ENCODE measurements at places on chromosomes 4 and X. TPM values are rescaled to one million over a fixed set of nuclear protein-coding genes. Genes with fewer than 3 reads are reported as not detected.

DNA sequence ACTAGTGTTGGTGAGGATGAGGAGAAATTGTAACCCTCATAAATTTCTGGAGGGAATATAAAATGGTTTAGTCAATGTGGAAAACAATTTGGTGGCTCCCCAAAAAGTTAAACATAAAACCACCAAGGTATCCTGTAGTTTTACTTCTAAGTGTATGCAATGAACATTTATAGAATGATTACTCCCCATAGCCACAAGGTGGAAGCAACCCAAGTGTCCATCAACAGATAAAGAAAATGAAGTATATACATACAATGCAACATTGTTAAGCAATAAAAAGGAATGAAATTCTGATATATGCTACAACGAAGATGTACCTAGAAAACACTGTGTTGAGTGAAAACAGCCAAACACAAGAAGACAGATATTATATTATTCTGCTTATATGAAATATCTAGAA, 569.1 kb upstream of the GRID2 start:
- DNase-seq: no peak

GRCh38 chr4:106801386-106801785, 234.7 kb downstream of the DKK2 start:
- no peak for DNase-seq

Gene GAGE12J
- not detected for total RNA-seq

DNA sequence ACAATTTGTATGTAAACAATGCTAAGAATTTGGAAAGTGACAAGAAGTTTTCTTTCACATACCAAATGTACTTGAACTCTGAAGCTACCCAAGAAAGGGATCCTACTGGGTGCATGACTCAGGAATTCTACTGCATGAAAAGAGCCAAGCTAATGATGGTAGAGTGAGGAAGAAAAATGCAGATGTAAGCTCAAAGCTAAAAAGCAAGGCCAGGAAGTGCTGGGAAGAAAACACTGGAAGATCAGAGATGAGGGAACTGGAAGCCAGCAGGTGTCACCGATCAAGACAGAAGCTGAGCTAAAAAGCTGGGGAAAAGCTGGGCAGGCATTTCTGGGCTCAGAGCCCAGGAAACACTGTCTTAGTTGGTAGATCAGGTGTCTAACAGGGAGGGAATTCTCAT, 449.1 kb downstream of the NKX6-1 start:
- DNase-seq: no peak

- DNase-seq: no peak
These were observed 50.8 kb downstream of the GRIA2 start for GRCh38 chr4:157271166-157271869.

- no peak for DNase-seq
These were observed 256.8 kb upstream of the VCX start for GRCh38 chrX:7586126-7586525.

DNA sequence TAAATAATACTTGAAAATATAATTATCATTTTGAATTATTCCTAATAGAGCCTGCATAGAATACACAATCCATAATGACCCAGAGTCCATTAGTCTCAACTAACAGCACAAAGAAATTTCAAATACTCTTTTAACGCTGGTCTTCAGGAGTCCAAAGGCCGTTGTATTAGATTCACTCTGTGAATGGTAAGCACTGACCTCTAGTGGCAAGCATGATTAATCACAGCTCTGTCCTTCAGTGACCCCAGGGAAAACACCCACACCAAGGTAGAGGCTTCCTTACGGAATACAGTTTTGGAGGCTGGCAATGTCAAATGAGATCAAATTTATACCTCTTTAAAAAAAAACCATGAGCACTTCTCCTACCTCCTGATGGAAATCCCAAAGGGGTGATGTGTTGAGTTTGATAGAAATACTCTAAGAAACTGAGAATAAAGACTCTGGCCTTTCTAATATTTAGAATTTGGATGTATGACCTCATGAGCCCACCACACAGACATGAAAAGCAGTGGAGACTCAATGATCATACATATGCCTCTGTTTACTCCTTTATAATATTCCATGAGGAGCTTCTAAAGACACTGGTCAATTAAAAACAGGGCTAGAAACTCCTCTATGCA, 147.2 kb upstream of the DKK2 start:
- no peak for DNase-seq

DNA sequence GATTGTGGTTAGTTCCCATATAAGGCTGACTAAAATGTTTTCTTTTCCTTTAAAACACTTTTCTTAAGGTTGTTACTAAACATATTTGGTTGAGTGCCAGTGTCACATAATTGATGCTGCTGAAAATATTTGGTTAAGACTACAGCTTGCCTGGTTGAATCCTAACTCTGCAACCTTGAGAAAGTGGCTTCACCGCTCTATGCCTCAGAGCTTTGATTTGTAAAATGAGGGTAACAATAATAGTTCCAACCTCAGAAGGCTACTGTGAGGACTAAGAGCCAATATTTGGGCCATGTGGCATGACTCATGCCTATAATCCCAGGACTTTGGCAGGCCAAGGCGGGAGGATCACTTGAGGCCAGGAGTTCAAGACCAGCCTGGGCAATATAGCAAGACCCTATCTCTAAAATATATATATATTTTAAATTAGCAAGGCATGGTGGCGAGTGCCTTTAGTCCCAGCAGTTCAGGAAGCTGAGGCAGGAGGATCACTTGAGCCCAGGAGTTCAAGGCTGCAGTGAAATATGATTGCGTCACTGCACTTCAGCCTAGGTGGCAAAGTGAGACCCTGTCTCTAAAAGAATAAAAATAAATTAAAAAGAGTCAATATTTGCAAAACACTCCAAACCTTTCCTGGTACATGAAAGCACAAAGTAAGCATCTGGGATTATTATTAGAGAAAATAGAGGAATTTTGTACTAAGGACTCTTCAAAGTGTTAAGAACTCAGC, 7.1 kb upstream of the NEIL3 start:
- DNase-seq: no peak

Gene BEX2
- total RNA-seq: 16.8 TPM

- no peak for DNase-seq
These were observed 4.1 kb upstream of the WFS1 start for GRCh38 chr4:6265546-6265945.

GRCh38 chrX:7083468-7084396, 63.8 kb upstream of the STS start:
- peak; percentile 75 for DNase-seq

Gene SRPX2
- not detected for total RNA-seq

Gene USP51
- 0.50 TPM for total RNA-seq

Data from natural killer cell (primary cell).